ENCODE measurements at places on chromosomes 2 and 18.

DNA sequence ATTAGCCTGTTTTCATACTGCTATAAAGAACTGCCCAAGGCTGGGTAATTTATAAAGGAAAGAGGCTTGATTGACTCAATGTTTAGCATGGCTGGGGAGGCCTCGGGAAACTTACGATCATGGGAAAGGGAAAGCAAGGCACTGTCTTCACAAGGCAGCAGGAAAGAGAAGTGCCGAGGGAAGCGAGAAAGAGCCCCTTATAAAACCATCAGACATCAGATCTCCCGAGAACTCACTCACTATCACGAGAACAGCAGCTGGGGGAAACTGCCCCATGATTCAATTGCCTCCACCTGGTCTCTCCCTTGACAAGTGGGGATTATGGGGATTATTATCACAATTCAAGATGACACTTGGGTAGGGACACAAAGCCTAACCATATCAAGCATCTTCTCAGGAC lies 23.3 kb downstream of the RHOB start:
- no peak for DNase-seq

DNA sequence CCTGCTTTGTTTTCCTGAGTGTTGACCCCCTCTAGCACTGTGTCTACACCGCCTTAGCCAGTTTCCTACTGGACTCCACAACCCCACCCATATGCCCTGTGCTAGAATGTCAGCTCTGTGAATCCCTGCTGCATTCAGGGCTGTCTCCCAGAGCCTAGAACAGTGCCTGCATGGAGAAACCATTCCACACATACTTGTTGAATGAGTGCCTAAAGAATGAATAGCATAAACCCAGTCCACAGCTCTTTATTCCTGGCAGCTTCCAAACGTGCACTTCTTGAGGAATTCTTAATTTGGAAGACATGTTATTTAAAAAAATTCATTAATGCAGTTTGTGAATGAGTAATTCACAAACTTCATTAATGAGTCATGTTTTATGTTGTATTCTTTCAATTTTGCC lies 6.5 kb upstream of the NAPG start:
- DNase-seq = no peak

DNA sequence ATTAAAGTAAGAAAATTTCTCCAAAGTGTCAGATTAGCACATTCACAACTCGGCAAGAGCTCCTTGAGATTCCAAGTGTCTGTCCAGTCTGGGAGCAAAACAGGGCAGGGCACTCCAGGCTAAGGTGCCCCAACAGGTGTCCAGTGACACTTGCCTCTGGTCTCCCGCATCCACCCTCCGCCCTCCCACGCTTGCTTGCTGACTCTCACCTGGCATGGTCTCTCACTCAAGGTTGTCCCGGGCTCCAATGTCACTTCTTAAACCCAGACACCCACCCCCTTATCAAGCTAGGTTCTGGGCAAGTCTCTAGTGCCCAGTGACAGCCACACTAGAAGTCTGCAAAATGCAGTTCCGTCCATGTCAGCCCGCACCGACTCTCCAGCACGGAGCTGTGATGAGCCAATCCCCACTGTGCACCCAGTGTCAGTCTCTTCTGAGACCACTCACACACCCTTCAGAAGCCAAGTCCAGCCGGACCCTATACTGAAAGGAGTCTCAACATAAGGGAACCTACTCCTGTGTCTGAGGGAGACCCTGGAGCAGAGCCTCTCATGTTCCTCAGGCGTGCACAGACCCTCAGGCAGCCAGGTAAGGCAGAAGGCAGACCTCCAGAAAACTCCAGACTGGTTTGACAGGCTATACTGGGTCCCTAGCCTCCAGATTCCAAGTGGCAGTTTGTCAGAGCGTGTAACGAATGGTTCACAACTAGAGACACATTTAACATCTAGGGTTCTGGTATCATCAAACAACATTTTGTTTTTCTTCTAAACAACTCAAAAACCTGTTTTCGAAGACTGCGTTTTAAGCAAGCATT lies 45.6 kb downstream of the HDLBP start:
- DNase-seq = no peak

DNA sequence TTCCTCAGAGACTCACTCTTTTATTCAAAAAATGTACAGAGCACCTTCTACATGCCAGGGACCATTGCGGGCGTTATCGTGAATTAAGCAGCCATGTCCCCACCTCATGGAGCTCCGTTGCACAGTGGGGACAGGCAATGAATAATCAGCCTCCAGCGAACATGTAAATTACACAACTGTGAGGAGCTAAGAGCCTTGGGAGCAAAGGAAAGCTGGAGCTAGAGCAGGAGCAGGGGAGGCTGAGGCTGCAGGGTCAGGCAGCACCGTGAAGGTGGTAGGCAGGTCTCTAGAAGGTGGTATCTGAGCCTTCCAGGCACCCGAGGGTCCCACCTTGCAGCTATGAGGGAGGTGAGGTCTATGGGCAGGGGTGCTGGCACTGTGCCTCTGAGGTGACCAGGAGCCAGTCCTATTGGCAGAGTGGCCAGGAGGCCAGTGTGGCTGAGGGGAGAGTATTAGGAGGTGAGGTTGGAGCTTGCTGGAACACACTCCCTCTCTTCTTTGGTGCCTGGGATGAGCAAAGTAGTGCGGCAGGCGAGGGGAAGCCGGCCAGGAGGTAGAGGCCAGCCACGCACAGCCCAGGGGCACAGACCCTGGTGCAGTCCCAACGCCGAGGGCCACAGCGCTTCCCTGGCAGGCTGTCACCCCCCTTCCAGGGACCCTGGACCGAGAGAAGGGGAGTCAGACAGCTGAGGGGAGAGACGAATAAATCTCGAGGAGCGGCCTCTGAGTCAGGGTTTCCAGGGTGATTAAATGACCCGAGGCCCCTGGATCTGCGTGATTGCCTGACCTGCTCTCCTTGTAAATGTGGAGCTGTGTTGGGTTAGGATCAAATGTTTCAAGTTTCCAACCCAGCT lies 167.3 kb downstream of the SEPTIN10 start:
- no peak for DNase-seq

- DNase-seq = no peak
Observed at GRCh38 chr2:30964334-30965005, 157.2 kb upstream of the CAPN13 start.

GRCh38 chr2:196783431-196784094 lies 15.9 kb downstream of the GTF3C3 start:
- DNase-seq = peak; percentile 46

All from stimulated activated CD8-positive, alpha-beta memory T cell treated with anti-CD3 and anti-CD28 coated beads, Interleukin-4, amount 100 ng/mL, for 48 hours (primary cell).